ENCODE measurements at places on chromosomes 5 and 9.

DNA sequence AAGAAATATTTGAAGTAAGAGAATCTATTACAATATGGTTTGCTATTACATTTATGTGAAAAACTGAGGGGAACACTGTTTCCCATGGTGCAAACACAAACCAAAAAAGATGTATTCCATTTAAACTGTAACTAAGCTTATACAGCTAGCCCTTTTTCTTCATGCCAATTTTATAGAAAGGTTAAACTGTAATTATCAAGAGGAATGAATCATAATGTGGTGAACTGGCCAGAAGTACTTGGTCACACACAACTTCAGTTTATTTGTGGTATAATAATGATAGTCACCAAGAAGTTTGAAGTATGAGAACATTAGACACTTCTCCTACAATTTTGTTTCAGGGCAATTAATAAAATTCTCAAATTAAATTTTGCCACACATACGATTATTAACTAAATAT, 177.9 kb downstream of the XRCC4 start:
- DNase-seq = no peak

GRCh38 chr9:72772661-72773060, 180.2 kb downstream of the ALDH1A1 start:
- DNase-seq = no peak

DNA sequence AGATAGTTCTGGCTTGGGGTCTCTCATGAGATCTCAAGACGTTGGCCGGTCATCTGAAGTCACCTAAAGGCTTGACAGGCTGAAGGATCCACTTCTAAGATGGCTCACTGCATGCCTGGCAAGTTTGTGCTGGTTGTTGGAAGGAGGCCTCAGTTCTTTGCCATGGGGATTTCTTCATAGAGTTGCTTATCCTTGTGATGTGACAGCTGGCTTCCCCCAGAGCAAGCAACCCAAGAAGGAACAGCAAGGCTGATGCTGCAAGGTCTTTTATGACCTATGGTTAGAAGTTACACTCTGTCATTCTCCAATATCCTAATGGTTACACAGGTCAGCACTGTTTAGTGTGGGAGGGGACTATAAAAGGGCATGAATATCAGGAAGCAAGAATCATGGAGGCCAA, 20.7 kb upstream of the GRPEL2 start:
- DNase-seq = no peak

- DNase-seq = no peak
Observed at GRCh38 chr5:147963948-147964693, 57.8 kb upstream of the C5orf46 start.

All from NCI-H2081 treated with DMSO at 0.1 percent for 48 hours (cell line).